Stimulated activated memory B cell treated with anti-CD40 and anti-IgM and Interleukin-4, amounts not matched to agents 10 μg/mL and 1 μg/mL and 100 μg/mL, for 72 hours (primary cell): ENCODE measurements at places on chromosomes 7 and 10.

GRCh38 chr7:32379510-32380112, 110.6 kb downstream of the LSM5 start:
- ATAC-seq, result no peak

DNA sequence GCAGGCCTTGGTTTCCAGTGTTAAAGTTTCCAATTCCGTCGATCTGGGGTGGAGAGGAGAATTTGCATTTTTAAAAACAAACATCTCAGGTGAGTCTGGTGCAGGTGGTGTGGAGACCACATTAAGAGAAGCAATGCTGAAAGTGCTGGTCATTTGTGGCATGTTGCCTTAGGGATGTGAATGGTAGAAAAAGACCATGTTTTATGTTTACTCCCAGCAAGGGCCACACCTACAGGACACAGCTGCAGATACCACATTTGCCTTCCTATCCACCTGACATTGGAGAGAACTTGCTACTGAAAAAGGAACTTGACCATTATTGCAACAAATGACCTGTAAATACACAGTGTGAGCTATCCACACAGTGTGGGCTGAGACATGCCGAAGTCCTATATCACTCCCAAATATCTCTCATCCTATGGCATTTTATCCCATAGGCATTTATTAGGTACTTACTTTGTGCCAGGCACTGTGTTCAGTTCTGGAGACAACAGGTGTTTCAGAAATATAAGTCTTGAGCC, 183.1 kb downstream of the NRP1 start:
- ATAC-seq, result peak; percentile 87

GRCh38 chr7:43559171-43559945, 23.6 kb upstream of the STK17A start:
- no peak for ATAC-seq

DNA sequence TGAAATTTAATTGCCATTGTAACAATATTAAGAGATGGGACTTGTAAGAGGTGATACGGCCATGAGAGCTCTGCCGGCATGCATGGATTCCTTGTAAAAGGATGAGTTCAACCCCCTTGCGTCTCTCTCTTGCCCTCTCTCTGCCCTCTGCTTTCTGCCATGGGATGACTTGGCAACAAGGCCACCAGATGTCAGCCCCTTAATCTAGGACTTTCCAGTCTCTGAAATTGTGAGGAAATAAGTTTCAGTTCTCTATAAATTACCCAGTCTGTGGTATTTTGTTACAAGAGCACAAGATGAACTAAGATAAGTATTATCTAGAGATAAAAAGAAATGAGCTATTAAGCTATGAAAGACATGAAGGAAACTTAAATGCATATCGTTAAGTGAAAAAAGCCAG, 145.7 kb upstream of the AHR start:
- ATAC-seq, result peak; percentile 93

DNA sequence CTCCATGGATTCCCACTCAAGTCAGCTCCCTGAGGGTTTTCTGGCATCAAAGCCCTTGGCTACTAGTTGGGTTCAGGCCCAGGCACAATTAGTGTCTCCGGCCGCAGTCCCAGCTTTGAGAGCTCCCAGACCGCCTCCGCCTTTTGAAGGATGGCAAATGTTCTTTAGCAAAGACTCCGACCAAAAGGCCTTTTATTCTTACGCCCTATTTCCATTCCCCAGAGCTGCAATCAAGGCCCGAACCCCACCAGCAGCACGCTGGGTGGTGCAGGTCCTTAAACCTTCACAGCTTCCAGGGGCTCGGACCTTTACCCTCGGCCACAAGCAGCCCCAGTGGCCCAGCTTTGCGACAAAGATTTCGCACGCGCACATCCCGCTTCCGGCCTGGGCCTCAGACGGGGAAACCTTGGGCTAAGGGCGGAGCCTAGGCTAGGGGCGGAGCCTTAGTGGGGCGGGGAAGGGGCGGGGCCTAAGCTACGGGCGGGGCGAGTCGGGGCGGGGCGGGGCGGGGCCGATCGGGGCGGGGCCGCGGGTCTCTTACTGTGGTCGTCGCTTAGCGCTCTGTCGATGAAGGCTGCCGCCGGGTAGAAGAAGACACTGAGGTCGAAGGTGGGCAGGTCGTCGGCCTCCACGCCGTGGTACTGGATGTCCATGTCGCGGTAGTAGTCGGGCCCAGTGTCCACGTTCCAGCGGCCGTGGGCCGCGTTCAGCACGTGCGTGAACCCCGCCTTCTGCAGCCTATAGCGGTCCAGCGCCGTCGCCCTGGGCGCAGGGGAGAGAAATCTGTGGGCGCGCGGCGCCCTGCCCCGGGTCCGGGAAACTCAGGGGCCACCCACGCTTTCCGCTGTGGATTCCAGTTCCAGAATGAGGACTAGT, 68.0 kb upstream of the SAMD8 start:
- ATAC-seq, result peak; percentile 69

DNA sequence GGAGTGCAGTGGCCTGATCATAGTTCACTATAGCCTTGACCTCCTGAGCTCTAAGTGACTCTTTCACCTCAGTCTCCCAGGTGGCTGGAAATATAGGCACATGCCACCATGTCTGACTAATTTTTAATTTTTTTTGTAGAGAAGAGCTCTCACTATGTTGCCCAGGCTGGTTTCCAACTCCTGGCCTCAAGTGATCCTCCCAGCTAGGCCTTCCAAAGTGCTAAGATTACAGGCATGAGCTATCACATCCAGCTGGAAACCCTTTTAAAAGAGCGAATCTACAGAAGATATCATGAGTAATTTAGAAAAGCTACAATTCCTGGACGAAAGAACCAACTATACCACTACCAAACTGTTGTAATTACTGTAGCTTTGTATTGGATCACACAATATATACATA, 394.4 kb upstream of the AUTS2 start:
- no peak for ATAC-seq

GRCh38 chr7:43456200-43456599, 126.7 kb upstream of the STK17A start:
- no peak for ATAC-seq

DNA sequence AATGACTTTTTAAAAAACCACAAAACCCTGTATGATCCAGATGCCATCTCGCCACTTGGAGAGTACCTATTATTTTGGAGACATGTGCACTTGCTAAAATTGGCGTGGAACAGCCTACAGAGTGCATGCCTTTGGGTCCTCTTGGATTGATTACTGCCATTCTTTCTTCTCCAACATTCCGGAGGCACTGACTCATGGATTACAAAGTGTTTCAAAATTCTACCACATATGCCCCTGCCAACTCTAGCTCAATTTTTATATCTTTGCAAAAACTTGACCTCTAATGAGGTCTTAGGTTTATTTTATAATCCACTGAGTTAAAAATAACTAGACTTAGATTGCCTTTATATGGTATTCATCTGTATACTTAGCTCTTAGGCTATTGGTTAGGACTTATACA, 55.8 kb upstream of the KIF5B start:
- no peak for ATAC-seq

DNA sequence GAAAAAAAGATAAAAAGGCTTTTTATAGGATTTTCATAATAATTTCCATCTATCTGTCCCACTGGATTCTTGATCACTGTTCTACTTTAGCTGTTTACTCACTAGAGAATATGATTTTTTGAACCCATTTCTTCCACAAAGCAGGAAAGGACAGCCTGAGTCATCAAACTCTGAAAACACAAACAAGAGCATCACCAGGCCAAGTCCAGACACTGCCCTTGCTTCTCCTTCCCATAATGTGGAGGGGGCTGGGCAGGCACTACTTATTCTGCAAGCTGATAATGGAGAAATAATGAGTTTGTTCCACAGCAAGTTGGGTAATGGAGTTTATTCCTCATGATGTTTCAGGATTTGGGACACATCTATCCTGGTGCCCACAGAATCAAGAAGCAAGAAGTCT, 13.0 kb upstream of the KCNIP2 start:
- ATAC-seq, result no peak

DNA sequence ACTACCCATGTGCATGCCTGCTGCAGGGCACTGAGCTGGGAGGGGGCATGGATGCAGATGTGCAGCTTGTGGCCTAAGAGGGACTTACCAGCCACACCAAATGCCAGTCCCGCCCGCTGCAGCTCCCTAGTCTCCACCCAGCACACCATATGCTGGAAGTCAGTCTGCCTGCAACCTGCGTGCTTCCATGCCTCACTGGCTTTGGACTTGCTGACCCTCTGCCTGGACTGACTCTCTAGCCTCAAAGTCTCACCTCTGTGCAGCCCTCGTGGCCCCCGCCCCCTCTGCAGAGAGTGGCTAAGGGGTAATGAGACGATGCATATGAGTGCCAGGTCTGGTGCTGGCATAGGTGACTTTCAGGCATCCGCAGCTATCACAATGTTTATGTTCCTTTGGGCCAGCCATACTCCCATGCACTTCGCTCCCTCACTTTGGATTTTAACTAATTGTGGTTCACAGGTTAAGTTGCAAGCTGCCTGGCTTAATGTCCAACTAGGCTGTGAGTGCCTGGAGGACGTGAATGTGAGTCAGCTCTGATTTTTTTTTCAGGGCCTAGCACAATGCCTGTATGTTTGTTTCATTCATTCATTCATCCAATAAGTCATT, 21.7 kb downstream of the TRIM8 start:
- ATAC-seq, result no peak

GRCh38 chr10:126101736-126102135, 205.4 kb downstream of the FANK1 start:
- ATAC-seq, result peak; percentile 94

GRCh38 chr7:129841465-129841864, 111.3 kb downstream of the UBE2H start:
- no peak for ATAC-seq

DNA sequence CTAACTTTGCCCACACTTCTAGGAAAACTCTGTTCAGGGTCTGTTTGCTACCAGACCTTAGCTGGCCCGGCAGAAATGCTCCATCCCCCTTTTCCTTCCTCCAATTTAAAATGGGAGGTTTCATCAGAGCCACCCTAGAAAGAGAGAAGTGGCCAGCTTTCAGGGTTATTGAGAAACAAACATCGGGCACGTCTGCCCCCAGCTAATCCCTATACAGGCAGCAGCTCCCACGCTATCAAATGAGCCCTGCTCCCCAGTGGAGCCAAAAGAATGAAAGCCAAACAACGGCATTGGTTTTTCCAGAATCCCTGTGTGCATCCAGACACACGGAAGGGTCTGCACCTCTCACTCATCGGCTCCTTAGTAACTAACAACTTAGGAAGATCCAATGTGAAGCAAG, 132.5 kb downstream of the GRID1 start:
- ATAC-seq, result no peak

DNA sequence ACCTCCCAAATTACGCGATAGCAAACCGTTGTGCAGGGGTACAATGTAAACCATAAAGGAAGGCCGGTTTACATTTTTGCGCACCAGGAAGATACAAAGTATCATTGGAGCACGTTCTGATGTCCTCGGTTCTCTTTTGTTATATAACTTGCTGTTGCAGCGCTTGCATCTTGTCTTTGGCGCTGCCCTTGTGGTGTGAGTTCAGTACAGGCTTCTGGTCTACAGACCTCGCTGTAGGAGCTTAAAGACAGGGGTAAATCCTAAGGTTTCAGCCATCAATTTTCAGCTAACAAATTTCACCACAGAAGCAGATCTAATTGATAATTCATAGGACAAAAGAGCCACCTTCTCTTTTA, 1.5 kb upstream of the MKX start:
- ATAC-seq, result no peak

DNA sequence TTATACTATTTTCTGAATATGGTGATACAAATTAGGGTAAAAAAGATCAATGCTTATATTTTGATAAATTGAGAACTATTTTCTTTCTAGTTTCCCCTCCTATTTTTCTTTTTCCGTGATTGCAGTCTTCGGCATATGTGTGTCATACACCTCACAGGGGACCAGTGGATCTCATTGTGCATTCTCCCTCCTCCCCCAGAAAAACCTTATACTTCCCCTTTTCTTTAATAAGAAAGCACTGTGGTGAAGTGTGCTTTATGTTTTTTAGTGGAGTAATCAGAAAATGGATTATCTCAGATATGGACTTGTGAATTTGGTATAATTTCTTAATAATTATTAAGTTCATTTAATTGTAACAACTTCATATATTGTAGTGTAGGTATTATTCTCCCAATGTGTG, 72.8 kb downstream of the BICC1 start:
- no peak for ATAC-seq

DNA sequence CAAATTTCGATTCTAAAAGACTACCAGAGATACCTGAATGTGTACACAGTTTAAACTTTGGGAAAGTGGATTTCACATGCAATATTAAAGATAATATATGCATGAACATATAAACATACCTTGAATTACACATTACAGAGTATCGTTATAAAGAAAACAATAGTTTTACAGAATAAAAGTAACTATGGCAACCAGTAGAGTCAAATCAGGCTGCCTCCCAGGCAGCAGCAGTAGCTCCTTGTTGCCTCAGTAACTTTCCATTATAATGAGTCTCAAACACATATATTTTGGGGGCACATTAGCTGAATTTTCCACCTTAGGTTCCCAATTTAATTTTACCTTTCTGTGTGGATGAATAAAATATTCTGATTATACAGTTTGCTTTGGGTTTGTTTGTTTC, 164.4 kb upstream of the FEZF1 start:
- ATAC-seq, result no peak

GRCh38 chr7:41693150-41693997, 9.5 kb downstream of the INHBA start:
- no peak for ATAC-seq

DNA sequence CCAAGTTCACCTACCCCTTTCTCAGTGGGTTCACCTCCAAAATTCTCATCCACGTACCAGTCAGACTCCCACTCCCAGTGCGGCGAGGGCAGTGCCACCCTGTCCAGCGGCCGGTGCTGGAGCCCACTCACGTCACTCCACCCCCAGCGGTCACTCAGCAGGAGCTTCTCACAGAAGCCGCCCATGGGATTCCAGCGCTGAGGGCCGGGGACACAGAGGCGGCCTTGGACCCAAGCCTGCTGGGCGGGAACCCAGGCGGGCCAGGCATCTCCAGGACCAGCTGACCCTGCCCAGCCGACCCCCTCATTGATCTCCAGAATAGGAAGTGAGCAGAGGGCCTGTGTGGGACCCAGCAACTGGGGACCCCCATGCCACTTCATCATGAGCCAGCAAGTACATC, 7.2 kb downstream of the TECPR1 start:
- no peak for ATAC-seq

DNA sequence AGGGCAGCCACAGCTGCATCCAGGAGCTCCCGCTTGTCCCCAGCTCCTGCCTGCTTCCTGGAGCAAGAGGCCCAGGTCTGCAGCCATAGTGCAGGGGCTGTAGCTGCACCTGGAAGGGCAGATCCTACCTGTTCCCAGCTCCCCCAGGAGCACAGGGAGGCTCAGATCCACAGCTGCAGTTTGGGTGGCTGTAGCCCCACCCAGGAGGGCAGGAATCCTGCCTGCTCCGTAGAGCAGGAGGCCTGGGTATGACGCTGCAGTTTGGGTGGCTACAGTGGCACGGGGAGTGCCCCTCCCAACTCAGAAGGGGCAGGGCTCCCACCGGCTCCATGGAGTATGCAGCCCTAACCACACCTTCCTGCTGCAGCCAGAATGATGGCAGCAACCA, 26.7 kb upstream of the CDCA7L start:
- ATAC-seq, result no peak

- no peak for ATAC-seq
These were observed 27.7 kb upstream of the VAX1 start for GRCh38 chr10:117165538-117166417.

- no peak for ATAC-seq
These were observed 114.6 kb downstream of the ARL4A start for GRCh38 chr7:12802070-12802469.
